ENCODE measurements at places on chromosomes 13 and 19.

GRCh38 chr19:47601180-47601904 is 7.6 kb upstream of the BICRA start:
- no peak for DNase-seq

DNA sequence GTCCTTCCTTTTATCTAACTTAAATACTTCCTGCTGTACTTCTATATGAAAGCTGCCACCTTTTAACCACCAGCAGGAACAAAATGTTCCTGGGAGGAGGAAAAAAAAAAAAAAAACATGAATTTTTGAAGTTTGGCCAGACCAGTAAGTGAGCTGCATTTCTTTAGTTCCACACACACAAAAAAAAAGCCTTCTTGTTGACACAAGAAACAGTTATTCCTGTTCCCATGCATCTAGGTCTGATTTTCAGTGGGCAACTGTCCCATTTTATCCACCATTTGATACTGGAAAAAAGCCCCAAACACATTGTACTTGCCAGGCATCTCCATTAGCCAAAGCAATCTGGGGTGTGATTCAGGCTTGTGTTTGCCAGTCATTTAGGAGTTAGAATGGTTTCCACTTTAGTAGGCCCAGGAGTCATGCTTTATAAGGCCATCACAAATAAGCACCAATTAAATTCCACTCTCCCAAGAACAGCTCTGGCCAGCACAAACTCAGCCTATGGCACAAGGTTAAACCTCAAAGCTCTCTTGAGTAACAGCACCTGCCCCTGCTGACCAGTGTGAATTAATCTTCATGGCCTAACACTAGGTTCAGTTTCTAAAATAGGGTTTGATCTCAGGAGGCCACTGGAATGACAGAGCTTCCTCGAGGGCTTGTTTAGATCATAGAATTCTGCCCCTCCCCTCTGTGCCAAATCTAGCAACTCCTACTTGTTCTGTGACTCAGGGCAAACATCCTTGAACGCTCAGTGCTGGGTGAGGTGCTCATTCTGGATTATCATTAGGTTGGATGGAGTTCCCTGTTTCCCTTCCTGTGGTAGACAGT is 67.1 kb downstream of the NUFIP1 start:
- peak; percentile 9 for DNase-seq

DNA sequence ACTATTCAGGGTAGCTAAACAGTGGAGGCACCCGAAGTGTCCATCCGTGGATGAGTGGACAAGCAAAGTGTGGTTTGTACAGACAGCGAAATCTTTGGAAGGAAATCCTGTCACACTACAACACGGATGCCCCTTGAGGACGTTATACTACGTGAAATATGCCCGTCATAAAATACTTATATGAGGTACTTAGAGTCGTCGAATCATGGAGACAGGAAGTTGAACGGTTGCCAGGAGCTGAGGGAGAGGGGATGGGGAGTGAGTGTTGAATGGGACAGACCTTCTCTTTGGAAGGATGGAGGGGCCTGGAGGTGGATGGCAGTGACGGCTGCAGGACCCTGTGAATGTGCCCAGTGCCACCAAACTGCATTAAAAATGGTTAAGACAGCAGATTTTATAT is 11.6 kb downstream of the ATP4B start:
- no peak for DNase-seq

GRCh38 chr13:67855741-67856238 is 625.7 kb upstream of the PCDH9 start:
- DNase-seq, result no peak

- DNase-seq, result no peak
Measured at GRCh38 chr13:90933097-90933826, 414.2 kb upstream of the MIR17HG start.

DNA sequence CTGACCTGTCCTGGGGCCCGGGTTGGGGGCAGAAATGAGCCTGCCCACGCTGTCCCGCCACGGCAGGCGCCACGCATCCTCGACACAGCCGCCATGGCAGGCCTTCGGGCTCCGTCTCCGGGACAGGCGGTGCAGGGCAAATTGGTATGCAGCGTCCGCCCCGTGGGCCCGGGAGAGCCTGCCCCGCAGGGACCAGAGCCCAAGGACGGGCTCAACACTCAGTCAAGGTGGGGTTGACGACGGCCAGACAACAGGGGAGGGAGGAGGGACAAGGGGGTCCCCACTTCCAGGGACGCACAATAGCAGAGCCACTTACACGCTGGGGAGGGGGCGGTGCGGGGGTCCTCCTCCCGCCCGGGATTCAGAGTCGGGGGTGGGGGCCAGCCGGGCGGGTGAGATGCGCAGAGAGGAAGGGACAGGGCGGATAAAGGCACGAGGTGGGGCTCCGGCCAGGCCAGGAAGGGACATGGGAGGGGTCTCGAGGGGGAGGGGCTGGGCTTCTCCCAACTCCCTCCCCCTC is 1.2 kb downstream of the CTXN1 start:
- no peak for DNase-seq

- no peak for DNase-seq
Measured at GRCh38 chr13:106534639-106535551, 567 bp downstream of the EFNB2 start.

DNA sequence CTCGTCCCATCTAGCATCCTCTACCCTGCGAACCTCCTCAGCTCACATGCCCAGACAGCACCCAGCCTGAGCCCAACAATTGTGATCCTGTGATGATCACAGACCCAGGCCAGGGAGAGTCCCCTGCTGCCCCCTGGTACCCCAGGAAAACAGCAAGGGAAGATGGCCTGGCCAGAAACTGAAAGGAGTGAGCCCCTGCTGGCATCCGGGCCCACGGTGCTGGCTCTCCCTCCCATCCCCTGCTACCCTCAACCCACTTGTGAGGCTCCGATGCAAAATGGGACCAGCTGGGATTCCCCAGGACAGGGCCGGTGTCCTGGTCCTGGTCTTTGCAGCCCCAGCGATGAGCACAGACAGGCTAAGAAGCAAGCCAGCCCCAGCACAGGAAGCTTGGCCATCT is 14.1 kb downstream of the RANBP3 start:
- DNase-seq, result no peak

- peak; percentile 25 for DNase-seq
Measured at GRCh38 chr13:99496184-99497142, 4.8 kb upstream of the TM9SF2 start.

GRCh38 chr19:47679922-47680857 is 33.0 kb upstream of the EHD2 start:
- no peak for DNase-seq

GRCh38 chr13:28449826-28450773 is 44.8 kb downstream of the FLT1 start:
- DNase-seq, result no peak

DNA sequence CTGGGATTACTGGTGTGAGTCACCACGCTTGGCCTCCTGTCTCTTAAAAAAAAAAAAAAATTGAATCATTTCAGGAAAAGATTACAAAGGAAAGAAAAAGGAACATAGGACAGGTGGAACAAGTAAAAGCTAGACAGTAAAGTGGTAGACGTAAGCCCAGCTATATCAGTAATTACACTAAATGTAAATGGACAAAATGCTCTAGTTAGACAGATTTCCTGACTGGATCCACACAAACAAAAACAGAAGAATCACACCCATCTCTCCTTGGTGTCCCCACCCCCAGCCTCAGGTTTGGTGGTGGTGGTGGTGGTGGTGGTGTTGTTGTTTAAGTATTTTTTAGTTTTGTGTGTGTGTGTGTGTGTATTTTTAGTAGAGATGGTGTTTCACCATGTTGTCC is 6.3 kb upstream of the SPIB start:
- no peak for DNase-seq

- DNase-seq, result no peak
Measured at GRCh38 chr19:38657633-38658222, 10.3 kb downstream of the ACTN4 start.

- no peak for DNase-seq
Measured at GRCh38 chr19:45643927-45644771, 5.0 kb upstream of the EML2 start.

DNA sequence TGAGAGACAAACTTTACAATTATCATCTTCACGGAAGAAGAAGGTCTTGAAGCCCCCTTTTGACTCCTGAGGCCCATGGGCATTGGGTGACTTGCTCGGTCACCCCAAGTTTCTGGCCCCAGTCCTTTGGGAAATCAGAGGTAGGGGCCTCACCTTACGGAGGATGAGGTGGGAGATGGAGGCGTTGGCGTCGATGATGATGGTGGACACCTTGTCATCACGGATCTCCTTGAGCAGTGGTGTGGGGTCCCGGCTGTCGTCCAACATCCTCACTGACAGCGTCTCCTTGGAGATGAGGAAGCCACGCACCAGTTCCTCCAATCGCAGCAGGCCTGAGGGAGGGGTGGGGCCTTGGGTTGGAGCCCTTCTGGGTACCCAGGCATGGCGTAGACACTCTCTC is 10.8 kb downstream of the GRIK5 start:
- DNase-seq, result no peak

GRCh38 chr19:34165295-34165738 is 7.0 kb upstream of the LSM14A start:
- peak; percentile 100 for DNase-seq

GRCh38 chr19:49939721-49940481 is 10.6 kb upstream of the NUP62 start:
- DNase-seq, result no peak

DNA sequence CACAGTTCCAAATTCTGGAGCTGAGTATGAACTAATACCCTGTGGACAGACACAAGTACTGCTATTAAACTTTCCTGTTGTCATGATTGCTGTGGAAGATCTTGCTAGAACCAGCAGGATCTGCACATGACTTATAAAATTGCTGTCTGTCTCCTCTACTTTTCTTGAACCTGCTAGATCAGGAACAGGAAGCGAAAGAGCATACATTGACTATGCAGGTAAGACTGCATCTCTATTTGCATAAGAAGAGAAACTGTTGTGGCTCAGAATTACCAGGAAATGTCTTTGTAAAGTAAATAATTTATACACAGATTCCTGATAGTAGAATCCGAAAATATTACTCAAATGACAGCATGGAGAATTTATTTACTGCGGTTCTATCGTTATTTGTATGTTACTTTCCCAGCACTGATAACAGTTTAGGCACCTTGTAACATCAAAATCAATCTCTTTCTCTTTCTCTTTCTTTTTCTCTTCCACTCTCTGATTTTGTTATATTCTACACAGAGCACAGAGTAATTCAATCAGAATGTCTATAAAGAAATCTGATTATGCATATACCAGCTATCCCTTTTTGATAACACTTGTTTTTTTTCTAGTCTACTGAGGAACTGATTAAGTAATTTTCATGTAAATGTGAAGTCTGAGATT is 226.5 kb downstream of the MYO16 start:
- no peak for DNase-seq

DNA sequence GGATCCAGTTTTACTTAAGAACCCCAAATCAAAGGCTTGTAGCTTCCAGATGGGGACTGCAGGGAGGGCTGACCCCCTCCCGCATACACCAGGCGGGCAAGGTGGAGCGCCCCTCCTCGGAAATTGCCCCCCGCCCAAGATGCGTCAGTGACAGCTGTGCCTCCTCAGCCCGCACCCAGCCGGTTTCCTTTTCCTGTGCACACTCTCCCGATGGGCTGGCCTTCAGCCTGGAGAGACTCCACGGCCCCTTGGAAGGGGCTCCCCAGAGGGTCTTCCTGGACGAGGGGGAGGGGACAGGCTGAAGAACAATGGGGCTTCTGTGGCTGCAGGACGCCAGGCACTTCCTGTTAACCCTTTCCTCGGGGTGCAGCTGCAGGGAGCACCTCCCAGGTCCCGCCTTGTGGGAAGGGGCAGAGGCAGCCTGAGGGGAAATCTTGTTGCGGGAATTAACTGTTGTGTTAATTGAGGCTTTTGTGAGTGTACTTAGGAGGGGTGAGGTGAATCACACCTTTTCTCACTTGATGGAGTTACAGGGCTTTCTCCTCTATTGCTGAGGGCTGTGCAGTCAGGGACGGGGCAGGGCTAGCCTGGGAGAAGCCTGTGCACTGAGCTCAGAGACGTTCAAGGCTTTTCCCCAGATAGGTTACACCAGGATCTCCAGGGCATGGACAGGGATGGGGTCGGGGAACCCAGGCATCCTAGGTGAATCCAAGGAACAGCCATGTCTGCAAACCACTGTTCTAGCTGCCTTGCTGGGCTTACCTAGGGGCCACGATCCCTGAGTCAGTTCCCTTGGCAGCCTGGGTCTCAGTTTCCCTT is 14.3 kb downstream of the IER2 start:
- peak; percentile 53 for DNase-seq

DNA sequence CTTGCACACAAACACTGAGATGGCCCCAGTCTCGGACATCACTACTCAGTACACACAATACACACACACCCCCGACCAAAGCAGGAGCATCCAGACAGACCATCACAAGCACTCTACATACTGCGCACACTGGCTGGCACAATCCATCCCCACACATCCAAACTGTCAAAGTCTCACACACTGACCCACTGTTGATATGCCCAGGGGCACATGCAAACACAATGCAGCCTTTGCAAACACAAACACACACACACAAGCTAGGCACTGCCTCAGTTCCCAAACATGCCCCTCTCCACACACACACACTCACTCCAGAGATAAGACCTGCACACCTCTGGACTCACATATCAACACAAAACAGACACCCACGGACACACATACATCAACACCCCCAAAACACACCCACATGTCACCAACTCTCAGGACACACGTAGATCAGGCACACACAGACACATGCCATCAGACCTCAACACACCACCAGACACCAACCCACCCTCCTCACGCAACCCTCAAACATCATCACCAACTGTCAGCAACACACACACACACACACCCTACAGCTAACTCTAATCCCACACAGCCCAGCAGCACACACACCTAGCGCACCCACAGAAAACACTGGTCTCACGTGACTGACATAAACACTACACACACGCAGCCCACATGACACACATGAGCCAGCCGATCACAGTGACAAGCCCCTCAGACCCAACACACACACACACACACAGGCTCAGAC is 1.9 kb downstream of the BBC3 start:
- no peak for DNase-seq

DNA sequence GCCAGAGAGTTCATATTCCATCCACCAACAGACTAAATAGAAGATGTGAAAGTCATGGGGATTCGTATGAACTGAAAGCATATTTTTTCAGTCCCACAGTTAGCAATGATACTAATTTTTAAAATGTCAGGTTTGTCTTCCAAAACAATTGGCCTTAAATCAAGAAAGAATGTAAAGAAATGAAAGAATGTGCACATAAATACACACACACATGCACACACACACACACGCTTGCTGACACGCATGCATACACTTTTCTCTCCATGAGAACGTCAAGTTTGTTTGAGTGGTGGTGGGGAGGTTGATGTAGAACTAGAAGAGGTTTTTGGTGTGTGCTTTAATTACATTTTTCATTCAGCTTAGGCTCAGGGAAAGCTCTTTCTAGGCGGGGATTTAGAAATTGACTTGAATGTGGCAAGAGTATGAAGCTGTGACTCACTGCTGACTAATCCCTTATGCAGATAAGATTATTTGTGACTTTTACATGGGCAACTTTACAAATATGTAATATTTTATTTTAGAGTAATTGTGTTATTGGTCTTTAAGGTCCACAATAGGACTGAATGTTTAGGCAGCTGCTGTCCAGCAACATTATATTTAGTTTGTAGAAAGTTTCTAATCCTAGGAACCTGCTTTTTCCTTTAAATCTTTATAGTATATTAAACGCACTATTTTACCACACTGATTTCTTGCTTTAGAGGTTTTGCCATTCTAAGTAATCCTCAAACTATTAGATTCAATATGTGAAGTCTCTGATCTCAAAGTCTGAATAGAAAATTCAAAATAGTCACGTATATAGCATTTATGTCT is 18.8 kb downstream of the FLT1 start:
- peak; percentile 68 for DNase-seq

All from MV-4-11 (cell line).